ENCODE measurements at places on chromosomes 12 and 14.

DNA sequence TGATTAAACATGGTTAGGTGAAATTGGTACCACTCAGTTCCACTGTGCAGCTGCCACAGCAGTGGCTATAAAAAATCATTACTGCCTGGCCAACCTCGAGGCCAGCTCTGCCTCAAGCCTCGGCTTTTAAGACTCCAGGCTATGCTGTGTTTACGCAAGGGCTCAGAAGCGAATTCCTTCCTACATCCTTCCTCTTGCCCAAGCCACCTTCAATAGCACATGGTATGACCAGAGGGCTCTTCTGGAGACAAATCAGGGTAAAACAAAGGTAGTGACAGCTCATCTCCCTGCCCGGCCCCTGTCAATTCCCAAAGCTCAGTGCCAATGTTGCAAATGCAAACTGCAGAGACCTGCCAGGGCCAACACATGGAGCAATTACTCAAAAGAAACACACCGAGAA is 31.9 kb downstream of the NUAK1 start:
- DNase-seq: no peak

GRCh38 chr14:106044949-106045596 is 518.7 kb downstream of the TMEM121 start:
- DNase-seq: peak; percentile 67

DNA sequence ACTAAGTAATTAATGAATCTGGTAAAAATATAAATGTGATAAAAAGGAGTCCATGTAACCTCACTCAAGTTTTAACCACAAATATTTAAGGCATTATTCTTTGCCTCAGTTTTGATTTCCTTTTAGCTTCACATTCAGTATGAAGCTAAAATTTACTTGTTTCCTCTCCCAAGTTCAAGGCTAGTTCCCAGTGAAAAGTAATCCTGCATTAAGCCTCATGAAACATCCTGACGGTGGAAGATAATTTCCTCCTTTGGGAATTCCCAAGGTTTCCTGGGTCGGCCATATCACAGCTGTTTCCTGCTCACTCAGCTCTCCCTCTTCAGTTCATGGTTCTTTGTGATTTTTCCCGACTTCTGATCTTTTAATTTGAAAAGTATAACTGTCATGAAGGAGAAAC is 1256.8 kb upstream of the FLRT2 start:
- no peak for DNase-seq

GRCh38 chr14:75832621-75833297 is 149.0 kb downstream of the TGFB3 start:
- no peak for DNase-seq

DNA sequence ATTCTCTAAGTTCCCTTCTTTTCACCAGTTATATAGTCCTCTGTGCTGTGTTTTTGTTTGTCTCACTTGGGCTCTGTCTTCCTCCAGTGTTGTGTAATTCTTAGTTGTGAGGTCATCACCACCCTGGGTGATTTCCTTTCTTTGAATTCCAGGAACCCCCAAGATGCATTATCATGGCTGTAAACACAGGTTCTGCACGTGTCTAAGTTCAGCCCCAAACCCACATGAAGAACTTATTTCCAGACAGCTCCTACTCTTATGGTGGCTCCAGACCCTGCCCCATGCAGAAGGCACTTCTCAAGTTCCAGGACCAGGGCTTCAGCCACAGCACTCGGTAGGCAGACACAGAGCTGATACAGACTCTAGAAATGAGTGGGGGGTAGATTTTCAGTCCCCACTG is 560.5 kb downstream of the BCL11B start:
- no peak for DNase-seq

DNA sequence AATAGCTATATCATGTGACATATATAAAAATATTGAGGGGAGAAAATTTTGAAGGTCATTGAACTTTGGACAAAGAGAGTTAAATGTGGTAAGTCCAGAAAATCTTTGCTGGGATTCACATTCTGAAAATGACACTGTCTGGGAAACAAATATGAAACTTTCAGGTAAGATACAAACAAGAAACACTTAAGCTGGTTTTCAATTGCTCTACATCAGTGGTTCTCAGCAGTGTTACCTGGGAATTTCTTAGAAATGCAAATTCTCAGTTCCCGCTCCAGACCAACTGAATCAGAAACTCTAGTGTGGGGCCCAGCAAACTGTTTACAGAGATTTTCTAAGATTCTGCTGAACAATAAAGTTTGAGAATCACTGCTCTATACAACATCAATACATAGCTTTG is 3.6 kb upstream of the CDK17 start:
- DNase-seq: no peak

DNA sequence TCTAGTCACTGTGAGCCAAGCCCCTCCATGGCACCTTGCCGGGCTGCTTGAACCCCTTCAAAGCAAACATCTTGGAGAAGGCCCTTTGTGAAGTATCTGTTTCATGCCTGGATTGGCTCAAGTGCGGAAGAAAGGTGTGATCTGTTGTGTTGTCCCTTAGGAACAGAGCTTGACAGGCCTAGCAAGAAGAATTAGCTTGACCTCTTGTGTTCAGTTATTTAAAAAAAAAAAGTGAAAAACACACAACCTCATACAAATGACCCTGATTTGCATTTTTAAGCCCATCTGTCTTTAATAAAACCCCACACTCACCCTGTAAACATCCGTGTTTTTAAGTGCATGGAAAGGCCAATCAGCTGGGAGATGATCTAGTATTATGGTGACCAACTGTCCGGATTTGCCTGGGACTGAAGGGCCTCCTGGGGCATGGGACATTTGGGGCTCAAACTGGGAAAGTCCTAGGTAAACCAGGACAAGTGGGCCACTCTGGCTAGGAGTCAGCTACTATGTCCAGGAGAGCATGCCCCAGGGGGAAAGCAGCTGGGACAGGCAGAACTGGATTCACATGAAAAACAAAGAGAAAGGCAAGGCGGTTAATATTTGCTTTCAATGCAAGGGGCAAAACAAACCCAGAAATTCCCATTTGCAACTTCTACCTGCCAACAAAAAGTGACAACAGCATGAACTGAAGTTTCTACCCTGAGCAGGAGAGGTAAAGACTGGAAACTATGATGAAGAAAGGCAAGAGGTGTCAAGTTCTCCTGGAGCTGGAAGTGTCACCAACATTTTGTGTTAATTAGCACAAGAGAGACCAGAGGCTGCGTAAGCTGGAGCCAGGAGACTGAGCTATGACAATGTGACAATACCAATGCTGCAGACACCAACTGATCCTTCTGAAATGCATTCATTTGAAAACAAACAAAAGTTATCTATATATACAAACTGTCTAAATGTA is 78.6 kb downstream of the CLMN start:
- no peak for DNase-seq

All from stimulated activated CD8-positive, alpha-beta memory T cell treated with anti-CD3 and anti-CD28 coated beads, Interleukin-4, amount 100 ng/mL, for 1 hour (primary cell).